ENCODE measurements at places on chromosomes 4 and X. TPM values are rescaled to one million over a fixed set of nuclear protein-coding genes. Genes with fewer than 3 reads are reported as not detected.

Gene MAP3K15
- total RNA-seq, result 1.1 TPM

Gene CYP2U1
- 3.6 TPM for total RNA-seq

Gene PITX2
- not detected for total RNA-seq

DNA sequence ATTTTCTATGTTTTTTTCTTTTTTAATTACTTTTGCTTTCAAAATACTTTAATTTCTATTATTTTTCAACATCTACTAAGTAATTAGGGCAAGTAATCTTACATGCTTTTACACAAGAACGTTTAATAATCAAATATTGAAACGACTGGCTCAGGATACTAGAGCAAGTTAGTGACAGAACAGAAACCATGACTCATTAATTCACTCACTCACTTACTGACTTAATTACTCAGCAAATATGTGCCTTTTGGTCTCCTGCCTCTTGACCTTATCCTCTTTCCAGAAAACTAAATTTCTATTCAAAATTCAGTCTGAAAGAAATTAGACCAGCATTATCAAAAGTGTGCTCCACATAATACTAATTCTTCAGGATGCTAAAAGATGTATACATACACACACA, 314.9 kb upstream of the TEX13C start:
- no peak for DNase-seq
- H3K27ac ChIP-seq, result no peak overlapping the region
- H3K4me3 ChIP-seq, result no peak overlapping the region
- H3K27me3 ChIP-seq, result no peaks in the 10 kb centered on the region
- no peaks in the 10 kb centered on the region for H3K4me1 ChIP-seq

- H3K4me1 ChIP-seq, result no peaks in the 10 kb centered on the region
- no peaks in the 10 kb centered on the region for H3K27me3 ChIP-seq
- H3K4me3 ChIP-seq, result no peak overlapping the region
- no peak overlapping the region for H3K27ac ChIP-seq
- H3K36me3 ChIP-seq, result no peaks in the 10 kb centered on the region
Measured at GRCh38 chr4:104815665-104816064, 321.0 kb upstream of the CXXC4 start.

DNA sequence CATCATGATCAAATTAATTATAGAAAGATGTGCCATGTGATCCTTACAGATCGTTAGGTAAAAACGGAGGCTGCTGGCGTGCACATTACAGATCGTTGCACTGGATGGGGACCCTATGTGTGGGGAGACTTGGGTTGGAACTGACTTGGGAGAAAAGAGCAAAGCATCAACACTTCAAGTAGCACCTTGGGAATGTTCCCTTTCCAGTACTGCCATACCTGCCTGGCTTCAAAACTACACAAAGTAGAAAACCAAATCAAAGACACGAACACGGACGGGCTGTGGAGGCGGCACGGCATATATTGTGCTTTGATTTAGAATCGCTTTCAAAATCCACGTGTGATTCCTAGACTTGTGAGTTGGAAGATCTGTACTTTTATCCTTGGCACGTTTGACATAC, 898 bp downstream of the CMC4 start:
- no peaks in the 10 kb centered on the region for H3K36me3 ChIP-seq
- peak overlapping the region; percentile 60 for H3K4me3 ChIP-seq
- no peaks in the 10 kb centered on the region for H3K27me3 ChIP-seq
- no peak overlapping the region for H3K27ac ChIP-seq
- peaks cover 7% of the 10 kb centered on the region for H3K4me1 ChIP-seq

GRCh38 chrX:13371186-13371585, 51.3 kb upstream of the ATXN3L start:
- H3K27ac ChIP-seq, result no peak overlapping the region
- no peaks in the 10 kb centered on the region for H3K36me3 ChIP-seq
- no peak for DNase-seq
- H3K4me3 ChIP-seq, result no peak overlapping the region
- no peaks in the 10 kb centered on the region for H3K27me3 ChIP-seq

GRCh38 chr4:143286701-143287571, 49.7 kb upstream of the GAB1 start:
- peaks cover 7% of the 10 kb centered on the region for H3K4me1 ChIP-seq
- H3K27ac ChIP-seq, result peak overlapping the region; percentile 54
- H3K36me3 ChIP-seq, result no peaks in the 10 kb centered on the region
- no peak for DNase-seq
